T-cell (primary cell): ENCODE measurements at places on chromosomes 3 and 15.

DNA sequence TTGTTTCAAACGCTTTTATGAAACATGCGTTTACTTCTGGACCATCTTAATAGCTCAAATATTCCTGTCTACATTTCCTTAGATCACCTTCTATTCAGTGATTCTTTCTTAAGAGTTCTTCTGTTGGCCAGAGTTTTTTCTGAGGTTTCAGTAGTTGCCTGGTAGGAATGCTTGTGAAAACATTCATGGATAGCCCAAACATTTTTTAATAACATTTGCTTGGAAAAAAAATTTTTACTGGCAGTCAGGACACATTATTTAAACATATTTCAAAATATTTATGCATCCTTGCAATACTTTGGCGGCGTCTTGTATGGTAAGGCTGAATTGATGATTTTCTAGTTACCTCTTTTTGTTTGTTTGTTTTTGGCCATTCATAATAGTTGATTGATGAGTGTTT lies 47.4 kb upstream of the ZBTB20 start:
- DNase-seq, result no peak

- DNase-seq, result no peak
Observed at GRCh38 chr15:57821826-57822225, 115.3 kb downstream of the POLR2M start.

GRCh38 chr3:196774848-196775422 lies 35.3 kb downstream of the PAK2 start:
- DNase-seq, result no peak

DNA sequence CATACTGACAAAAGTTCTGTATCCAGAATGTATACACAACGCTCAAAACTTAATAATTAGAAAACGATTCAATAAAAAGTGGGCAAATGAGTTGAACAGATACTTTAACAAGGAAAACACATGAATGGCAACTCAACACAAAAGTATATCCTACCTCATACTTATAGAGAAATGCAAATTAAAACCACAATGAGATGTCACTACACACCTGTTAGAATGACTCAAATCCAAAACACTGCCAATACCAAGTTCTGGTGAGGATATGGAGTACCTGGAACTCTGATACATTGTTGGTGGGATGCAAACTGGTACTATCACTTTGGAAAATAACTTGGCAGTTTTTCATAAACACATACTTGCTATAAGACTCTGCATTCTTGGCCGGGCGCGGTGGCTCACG lies 42.1 kb downstream of the PRTG start:
- no peak for DNase-seq

GRCh38 chr3:129398803-129399144 lies 29.7 kb downstream of the EFCAB12 start:
- peak; percentile 4 for DNase-seq

DNA sequence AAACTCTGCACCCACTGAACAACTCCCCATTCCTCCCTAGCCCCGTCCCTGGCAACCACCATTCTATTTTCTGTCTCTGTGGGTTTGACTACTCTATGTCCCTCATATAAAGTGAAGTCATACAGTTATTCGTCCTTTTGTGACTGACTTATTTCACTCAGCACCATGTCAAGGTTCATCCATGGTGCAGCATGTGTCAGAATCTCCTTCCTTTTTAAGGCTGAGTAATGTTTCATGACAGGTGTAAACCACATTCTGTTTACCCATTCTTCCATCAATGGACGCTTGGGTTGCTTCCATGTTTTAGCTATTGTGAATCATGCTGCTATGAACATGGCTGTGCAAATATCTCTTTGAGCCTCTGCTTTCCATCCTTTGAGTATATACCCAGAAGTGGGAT lies 192.3 kb upstream of the NSMCE3 start:
- DNase-seq, result no peak

DNA sequence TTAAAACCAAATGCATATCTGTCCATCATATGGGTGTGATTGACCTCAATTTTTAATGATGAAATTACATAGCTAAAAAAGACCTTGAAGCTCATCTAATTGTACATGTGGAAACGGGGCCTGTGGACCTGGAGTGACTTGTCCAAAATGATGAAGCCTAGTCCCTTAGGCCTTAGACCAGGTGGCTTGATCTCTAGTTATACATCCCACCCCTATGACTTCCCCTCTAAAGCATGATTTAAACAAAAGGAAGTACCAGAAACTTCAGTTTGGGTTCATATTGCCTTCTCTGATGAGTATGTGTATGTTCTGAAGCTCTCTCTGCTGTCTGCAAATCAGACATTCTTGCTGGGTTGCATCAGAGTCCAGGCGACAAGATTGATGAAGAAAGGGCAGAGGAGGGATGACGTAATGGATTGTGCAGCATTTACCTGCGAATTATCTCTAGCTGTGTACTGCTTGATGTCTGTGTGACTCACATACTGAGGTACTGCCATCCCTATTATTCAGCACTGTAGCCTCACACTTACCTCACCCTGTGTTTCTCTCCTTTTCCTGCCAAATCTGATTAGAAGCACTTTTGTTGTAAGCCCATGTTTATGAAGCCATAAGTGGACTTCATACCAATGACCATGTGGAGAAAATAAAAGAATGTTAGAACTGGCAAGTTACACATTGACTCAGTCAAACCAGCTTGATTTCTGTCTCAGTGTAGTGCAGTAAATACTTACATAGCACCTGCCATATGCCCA lies 111.5 kb downstream of the FILIP1L start:
- no peak for DNase-seq

DNA sequence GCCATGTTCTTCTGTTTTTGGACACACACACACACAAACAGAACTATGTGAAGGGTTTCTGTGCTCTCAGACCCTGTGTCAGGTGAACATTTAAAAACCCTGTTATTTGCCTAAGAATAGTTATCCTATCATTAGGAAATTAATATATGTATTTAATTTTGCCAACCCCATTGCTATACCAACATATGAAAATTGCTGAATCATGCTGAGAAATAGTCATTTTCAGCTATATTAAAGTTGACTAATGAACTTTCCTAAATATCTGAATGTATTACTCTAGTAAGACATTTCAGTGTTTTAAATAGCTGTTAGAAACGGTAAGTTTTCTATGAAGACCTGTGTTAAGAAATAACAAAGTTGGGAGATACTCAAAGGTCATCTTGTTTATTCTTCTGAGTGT lies 596.9 kb upstream of the GRM7 start:
- no peak for DNase-seq

GRCh38 chr15:68325726-68326125 lies 48.2 kb downstream of the FEM1B start:
- DNase-seq, result no peak

DNA sequence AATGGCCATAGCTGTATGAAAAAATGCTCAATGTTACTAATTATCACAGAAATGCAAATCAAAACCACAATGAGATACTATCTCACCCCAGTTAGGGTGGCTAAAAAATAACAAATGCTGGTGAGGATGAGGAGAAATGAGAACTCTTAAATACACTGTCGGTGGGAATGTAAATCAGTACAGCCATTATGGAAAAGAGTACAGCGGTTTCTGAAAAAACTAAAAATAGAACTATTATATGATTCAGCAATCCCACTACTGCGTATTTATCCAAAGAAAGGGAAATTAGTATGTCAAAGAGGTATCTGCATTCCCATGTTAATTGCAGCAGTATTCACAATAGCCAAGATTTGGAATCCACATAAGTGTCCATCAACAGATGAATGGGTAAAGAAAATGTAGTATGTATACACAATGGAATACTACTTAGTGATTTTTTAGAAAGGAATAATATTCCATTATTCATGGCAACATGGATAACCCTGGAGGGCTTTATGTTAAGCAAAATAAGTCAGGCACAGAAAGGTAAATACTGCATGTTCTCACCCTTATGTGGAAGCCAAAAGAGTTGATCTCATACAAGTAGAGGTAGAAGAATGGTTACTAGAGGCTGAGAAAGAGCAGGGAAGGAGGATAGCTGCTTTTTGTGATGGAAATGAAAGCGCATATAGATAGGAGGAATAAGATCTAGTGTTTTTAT lies 35.0 kb downstream of the SERP1 start:
- DNase-seq, result no peak
